ENCODE measurements at places on chromosomes 2 and 18.

GRCh38 chr2:69774984-69775982 lies 33.3 kb downstream of the ANXA4 start:
- no peak for DNase-seq

DNA sequence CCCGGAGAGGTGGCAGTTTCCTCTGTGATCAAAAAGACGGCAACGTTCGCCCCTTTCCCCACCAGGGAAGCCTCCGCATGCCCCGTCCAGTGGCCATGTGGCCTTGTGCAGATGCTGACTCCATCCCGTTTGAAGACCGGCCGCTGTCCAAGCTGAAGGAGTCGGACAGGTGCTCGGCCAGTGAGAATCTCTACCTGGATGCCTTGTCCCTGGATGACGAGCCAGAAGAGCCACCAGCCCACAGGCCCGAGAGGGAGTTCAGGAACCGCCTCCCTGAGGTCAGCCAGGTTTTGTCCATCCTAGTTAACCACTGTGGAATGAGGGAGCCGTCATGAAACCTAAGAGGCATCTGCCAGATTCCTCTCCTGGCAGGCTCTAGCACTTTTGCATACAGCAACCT lies 113.6 kb downstream of the MTCL1 start:
- no peak for DNase-seq

GRCh38 chr2:109180786-109181185 lies 51.8 kb downstream of the SH3RF3 start:
- no peak for DNase-seq

DNA sequence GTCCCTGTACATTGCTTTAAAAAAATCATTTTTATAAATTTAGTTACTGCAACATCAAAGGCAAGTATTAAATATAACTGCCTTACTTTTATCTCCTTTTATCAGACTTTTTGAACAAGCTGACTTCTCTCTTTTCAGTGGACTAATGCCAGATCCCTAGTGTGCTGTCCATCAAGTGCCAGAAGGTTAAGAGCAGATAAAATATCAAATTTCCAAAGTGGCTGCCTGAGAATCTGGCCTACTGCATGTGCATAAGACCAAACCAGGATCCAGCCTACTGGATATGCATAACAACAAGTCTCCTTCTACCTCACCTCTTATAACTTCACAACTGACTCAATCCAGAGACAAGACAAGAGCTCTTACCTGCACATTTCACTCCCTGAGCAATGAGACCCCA lies 59.8 kb upstream of the CHRNA1 start:
- no peak for DNase-seq

DNA sequence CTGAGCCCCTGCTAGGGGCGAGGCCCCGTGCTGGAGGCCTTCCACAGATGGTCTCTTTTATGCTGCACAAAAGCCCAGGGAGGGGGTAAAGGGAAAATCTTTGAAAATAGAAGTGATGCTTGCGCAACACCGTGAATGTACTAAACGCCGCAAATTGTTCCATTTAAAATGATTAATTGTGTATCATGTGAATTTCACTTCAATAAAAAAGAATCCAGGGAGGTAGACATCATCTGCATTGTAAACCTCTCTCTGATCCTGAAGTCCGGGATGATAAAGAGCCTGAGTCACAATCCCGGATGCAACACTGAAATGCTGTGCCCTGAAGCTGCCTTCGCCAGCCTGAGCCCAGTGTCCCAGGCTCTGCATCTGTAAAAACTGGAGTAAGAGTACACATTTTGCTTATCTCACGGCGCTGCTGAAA lies 107.7 kb upstream of the PPP1CB start:
- peak; percentile 85 for DNase-seq

- no peak for DNase-seq
These were observed 188.1 kb upstream of the ETAA1 start for GRCh38 chr2:67208887-67209500.

Measured in AG10803 (cell line).